ENCODE measurements at places on chromosomes 2 and 18. TPM values are rescaled to one million over a fixed set of nuclear protein-coding genes. Genes with fewer than 3 reads are reported as not detected.

DNA sequence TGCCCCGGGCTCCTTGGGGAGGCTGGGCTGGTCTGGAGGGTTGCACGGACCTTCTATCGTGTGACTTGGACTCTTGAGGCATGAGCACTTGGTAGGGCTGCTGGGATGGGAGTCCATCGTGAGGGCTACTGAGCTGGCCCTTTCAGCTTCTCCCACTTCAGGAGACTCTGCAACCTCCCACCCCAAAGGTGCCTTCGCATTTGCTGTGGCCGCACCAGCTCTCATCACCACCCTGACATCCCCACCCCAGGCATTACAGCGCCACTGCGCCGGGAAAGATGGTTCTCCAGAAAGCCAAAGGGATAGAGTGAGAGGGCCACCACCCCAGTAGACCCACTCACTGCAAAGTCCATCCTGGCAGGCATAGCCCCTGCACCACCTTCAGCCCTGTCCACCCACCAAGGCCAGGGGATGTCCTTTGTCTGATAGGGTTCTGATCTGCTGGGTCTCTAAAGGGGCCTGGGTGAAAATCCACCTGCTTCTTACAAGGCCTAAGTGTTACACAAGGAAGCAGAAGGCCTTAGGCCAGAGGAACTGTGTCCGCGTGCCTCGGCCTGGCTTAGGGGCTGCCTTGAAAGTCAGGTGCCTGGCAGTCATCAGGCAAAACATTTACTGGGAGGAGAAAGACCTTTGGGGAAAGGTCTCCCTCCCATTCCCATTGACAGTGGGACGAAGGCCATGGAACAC lies 5.1 kb downstream of the EHD3 start:
- no peak for DNase-seq

GRCh38 chr2:163734881-163735684 lies 725 bp downstream of the FIGN start:
- DNase-seq, result no peak

UGT1A5 gene
- not detected for total RNA-seq

- DNase-seq, result no peak
These were observed 71.8 kb downstream of the PRELID3A start for GRCh38 chr18:12479536-12479935.

- DNase-seq, result peak; percentile 75
These were observed 258.3 kb downstream of the SS18 start for GRCh38 chr18:25832001-25832604.

GRCh38 chr2:12555012-12555645 lies 161.6 kb upstream of the TRIB2 start:
- DNase-seq, result no peak

GRCh38 chr18:63578357-63578958 lies 8.7 kb upstream of the SERPINB13 start:
- DNase-seq, result no peak

DNA sequence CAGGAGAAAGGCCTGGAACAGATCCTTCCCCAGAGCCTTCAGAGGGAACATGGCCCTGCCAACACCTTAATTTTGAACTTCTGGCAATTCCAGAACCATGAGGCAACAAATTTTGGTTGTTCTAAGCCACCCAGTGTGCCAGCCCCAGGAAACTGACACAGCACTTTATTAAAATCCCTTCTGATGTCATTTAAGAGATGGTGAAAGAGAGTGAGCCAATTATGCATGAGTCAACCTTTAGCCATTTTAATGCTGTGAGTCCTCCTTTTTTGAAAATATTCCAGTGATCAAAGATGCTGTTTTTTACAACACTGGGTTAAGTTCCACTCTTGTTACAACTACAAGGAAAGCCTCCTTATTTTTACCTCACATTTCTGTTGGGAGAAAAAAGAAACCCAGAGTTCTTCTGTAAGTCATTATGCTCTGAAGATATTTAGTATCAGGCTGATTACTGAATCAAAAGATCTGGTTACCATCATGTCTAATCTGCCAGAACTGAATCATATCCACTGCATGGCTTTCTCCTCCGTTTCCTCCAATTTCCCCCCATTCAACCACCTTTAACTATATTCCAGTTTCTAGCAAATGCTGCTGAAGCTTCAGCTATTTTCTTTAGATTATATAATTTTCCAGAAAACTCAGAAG lies 235.4 kb downstream of the TXNL1 start:
- DNase-seq, result no peak

DNA sequence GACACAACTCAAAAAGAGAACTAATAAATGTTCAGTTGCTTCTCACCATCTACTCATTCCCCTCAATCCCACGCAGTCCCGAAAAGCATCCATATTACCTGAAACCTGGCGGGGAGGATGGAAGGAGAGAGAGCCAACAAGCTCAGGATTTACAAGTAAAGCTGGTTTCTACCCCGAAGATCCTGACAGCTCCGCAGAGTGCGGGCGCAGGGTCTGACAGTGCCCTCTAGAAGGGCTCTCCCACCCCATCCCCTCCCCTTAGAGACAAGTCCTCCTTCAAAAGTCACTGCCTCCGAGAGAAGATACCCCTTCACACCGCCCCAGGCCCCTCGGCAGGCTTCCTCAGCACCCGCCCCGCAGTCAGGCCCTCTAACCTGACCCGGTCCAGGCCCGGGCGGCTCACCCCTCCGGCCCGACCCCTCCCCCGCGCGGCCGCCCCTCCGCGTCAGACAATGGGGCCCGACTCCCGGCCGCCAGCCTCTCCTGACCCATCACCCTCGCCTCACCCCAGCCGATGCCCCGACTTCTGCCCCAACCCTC lies 550 bp downstream of the RAB1A start:
- DNase-seq, result peak; percentile 82

GRCh38 chr18:78807668-78808067 lies 171.9 kb upstream of the SALL3 start:
- no peak for DNase-seq

DNA sequence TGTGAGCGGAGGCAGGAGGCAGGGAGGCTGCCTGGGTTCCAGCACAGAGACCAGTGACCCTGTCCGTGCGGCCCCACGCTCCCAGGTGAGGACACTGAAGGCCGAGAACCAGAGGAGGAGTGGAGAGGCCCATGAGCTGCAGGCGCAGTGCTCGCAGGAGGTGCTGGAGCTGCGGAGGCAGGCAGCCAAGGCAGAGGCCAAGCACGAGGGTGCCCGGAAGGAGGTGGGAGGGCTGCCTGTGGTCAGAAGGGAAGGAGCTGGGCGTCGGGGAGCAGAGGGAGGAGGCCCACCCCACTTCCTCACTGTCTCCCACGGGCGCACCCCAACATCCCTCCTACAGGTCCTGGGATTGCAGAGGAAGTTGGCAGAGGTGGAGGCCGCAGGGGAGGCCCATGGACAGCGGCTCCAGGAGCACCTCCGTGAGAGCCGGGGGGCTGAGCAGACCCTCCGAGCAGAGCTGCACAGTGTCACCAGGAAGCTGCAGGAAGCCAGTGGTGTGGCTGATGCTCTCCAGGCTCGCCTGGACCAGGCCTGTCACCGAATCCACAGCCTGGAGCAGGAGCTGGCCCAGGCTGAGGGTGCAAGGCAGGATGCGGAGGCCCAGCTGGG lies 33.0 kb upstream of the SNED1 start:
- peak; percentile 65 for DNase-seq

SCN9A gene
- total RNA-seq, result 25.5 TPM

DNA sequence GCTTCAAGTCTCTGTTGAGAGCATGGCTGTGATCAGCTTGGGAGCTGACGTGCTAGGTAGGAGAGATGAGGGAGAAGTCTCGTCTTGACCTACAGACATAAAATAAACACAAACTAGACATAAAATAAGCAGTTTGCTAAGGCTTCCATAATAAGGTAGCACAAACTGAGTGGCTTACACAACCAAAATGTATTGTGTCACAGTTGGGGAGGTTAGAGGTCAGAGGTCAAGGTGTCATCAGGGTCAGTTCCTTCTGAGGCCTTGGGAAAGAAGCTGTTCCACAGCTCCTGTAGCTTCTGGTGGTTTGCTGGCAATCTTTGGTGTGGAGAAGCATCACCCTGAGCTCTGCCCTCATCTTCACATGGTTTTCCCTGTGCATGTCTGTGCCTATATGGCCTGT lies 20.2 kb downstream of the DAW1 start:
- DNase-seq, result no peak

GRCh38 chr2:97695744-97696143 lies 17.6 kb upstream of the ZAP70 start:
- no peak for DNase-seq

DNA sequence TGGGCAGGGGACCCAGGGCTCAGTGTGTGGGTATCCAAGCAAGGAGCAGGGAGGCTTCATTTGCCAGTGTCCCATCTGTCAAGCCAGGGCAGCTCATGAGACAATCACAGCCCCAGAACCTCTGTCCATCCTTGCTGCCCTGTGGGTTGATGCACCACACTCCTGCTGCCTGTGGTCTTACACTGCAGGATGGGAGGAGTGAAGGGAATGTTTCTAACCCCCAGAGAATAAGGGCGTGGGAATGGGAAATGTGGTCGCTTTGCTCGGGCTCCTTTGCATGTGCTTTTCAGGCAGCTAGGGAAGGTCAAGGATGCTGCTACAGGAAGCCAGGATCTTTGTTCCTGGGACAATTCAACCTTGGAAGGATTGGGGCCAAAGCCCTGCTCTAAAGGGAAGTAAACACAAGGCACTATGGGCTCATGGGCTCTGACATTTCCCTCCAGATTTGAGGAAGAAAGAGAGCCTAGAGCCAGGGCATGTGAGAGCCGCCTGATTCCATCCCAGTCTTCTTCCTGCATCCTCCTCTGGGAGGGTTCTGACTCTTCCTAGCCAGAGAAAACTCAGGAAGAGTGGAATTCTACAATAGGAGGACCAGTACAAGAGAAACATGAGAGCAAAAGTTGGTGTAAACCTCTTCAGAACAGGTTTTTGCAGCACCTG lies 18.8 kb upstream of the MAP3K20 start:
- DNase-seq, result no peak

DNA sequence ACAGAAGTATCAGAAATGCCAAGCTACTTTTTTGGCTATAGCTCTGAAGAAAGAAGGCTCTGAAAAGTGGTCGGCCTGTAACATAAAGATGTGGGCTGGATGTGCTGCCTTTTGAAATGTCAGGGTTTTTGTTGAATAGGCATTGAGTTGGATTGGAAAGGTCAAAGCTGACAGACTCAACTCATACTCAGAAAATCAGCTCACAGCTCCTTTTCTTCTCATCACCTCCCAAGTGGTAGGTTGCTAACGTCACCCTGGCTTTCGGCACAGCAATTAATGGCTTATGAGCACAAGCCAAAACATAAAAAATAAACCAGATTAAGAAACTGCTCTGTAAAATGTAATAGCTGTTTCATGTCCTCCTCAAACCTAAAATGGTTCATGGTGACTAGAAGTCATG lies 68.3 kb downstream of the KCNF1 start:
- DNase-seq, result no peak

KCNF1 gene
- total RNA-seq, result 0.94 TPM

GRCh38 chr2:189142893-189143759 lies 36.4 kb downstream of the COL5A2 start:
- DNase-seq, result no peak

ARHGEF33 gene
- total RNA-seq, result 4.0 TPM

- no peak for DNase-seq
These were observed 79.0 kb downstream of the TTC21B start for GRCh38 chr2:165874445-165875039.

DNA sequence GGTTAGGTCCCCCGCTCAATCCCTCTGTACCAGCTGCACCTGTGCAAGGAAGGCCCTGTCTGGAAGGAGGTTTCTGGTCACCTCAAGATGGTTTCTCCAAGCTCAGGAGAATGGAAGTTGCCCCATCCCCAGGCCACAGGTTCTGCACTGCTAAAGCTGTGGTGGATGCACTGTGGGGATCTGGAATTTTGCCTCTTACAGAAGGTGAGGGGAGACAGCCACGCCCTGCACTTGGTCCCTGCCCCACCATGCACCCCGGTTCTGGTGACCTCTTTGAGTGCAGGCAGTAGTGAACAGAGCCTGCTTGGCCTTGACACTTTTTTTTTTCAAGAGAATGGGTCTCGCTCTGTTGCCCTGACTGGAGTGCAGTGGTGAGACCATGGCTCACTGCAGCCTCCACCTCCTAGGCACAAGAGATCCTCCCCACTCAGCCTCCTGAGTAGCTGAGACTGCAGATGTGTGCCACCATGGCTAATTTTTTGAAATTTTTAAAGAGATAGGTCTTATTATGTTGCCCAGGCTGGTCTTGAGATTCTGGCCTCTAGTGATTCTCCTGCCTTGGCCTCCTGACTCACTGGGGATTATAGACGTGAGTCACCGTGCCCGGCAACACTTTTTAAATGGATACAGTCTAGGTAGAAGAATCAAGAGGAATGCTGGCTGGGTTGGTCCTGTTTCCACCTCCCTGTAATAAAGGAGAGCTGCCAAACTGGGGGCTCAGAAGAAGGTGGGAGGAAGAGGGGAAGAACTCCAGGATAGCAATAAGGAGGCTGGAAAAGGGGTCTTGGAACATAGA lies 5.8 kb upstream of the NT5DC4 start:
- DNase-seq, result peak; percentile 26

MYL12B gene
- total RNA-seq, result 275 TPM

FSHR gene
- total RNA-seq, result not detected

GRCh38 chr2:98518101-98518500 lies 73.4 kb downstream of the INPP4A start:
- no peak for DNase-seq

GRCh38 chr18:22324191-22325131 lies 93.3 kb downstream of the CTAGE1 start:
- peak; percentile 68 for DNase-seq

- DNase-seq, result no peak
These were observed 53.0 kb upstream of the LRP2 start for GRCh38 chr2:169415233-169415748.

Data from sciatic nerve (tissue), 2 donors.